Spinal cord (tissue), 10 donors: ENCODE measurements at places on chromosomes 12 and 14.

- no peaks in the 10 kb centered on the region for H3K36me3 ChIP-seq
- H3K4me3 ChIP-seq = no peak overlapping the region
- DNase-seq = no peak
Observed at GRCh38 chr12:65561798-65562382, 262.4 kb upstream of the HMGA2 start.

GRCh38 chr12:96720363-96720705, 186.7 kb upstream of the NEDD1 start:
- no peak overlapping the region for H3K4me3 ChIP-seq
- H3K36me3 ChIP-seq = no peaks in the 10 kb centered on the region
- H3K4me1 ChIP-seq = no peaks in the 10 kb centered on the region
- no peak overlapping the region for H3K27ac ChIP-seq
- no peak for DNase-seq
- no peaks in the 10 kb centered on the region for H3K27me3 ChIP-seq

DNA sequence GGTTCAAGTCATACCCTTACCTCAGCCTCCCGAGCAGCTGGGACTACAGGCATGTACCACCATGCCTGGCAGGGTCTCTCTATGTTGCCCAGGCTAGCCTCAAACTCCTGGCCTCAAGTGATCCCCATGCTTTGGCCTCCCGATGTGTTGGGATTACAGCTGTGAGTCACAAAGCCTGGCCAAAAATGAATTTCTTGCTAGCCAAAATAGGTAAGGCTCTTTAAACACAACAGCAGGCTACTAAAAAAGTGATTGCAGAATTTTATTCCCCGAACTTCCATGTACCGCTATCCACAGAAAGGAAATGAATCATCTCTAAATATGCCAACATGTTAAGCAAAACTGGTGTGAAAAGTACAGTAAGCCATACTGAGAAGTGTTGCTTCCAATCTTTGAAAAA, 50.6 kb downstream of the WDHD1 start:
- H3K27me3 ChIP-seq = no peaks in the 10 kb centered on the region
- H3K4me3 ChIP-seq = no peak overlapping the region
- DNase-seq = no peak
- H3K4me1 ChIP-seq = no peaks in the 10 kb centered on the region
- H3K36me3 ChIP-seq = no peaks in the 10 kb centered on the region
- no peak overlapping the region for H3K27ac ChIP-seq

- no peaks in the 10 kb centered on the region for H3K36me3 ChIP-seq
- no peaks in the 10 kb centered on the region for H3K27me3 ChIP-seq
- peaks cover 13% of the 10 kb centered on the region for H3K4me1 ChIP-seq
- H3K27ac ChIP-seq = peak within 1 kb of the TSS; percentile 57
Observed at GRCh38 chr14:58152014-58152857, at the start of gene ARMH4. Gene ARMH4, minus strand, starts transcription at chr14:58152213. Its CDS starts 12,855 bp downstream, at chr14:58139358.

DNA sequence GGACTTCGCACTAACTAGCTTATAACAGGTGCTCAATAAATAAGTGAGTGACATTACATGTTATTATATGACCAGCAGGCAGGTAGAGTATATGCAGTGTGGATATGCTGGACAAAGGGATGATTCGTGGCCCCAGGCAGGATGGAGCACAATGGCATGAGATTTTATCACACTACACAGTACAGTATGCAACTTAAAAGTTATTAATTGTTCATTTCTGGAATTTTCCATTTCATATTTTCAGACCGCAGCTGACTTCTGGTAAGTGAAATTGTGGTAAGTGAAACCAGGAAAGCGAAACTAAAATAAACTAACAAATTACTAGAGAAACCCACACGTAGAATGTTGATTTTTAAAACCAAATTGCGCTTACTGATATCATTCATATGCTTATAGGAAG, 3.3 kb downstream of the PARP11 start:
- no peak overlapping the region for H3K4me3 ChIP-seq
- H3K27ac ChIP-seq = no peak overlapping the region
- H3K27me3 ChIP-seq = no peaks in the 10 kb centered on the region
- DNase-seq = no peak
- no peaks in the 10 kb centered on the region for H3K4me1 ChIP-seq
- no peaks in the 10 kb centered on the region for H3K36me3 ChIP-seq

DNA sequence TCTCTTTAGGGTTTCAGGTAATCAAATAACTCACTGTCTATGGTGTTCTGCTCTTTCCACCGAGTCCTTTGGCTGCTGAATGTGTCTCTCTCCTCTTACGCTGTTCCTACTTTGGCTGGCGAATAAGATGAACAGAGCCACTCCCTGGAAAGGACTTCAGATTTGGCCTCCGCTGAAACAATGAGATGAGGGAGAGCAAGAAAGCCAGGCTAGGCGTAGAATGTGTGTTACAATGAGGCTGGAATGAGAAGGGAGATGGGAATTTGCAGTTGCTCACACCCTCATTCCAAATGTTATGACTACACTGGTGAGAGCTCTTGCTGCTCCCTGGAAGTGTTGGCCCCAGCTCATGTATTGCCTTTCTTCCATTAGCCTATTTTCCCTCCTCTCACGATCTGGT, at the start of gene MFAP5:
TSS of gene MFAP5 (minus strand) at position 234 of the 400 bp plus-strand sequence. CDS start 722 bp downstream, outside the sequence.
- no peaks in the 10 kb centered on the region for H3K36me3 ChIP-seq
- peak within 1 kb of the TSS; percentile 22 for H3K27ac ChIP-seq
- peak within 1 kb of the TSS; percentile 2 for H3K4me3 ChIP-seq
- peak; percentile 42 for DNase-seq
- no peaks in the 10 kb centered on the region for H3K4me1 ChIP-seq

DNA sequence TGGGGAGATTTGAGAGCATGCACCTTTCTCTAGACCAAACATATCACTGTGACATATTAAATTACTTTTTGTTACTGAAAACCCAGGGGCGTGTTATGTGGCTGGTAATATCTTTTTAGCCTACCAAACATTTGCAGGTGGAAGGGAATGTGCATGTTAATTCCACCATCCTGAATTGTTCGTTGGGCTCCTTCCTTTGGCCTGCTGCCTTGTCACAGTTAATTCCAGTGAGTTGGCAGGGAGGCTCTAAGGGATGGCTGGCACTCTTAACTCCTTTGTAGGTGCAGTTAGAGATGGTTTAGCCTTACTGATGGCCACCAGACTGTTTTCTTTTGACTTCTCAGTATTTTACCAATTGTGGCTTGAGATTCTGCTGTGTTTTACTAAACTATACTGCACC, 64.5 kb downstream of the DIP2B start:
- no peaks in the 10 kb centered on the region for H3K36me3 ChIP-seq
- no peaks in the 10 kb centered on the region for H3K27me3 ChIP-seq
- H3K4me1 ChIP-seq = peaks cover 4% of the 10 kb centered on the region

DNA sequence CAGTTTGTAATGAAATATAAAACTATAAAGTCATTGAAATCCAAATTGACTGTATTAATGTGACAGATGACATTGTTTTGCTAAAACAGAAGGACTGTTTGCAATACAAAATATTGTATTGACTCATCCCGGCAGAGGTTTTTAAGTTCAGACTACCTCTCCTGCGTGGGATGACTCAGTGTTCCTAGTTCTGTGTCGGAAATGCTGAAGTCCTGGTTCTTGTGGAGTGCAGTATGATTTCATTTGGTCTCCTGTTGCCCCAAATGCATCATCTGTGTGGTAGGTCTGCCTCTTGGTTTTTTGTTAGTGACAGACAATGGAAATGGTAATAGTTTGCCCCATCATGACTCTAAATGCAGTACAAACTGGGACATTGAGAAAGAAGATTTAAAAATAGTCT, 27.8 kb downstream of the PELI2 start:
- H3K4me3 ChIP-seq = no peak overlapping the region
- no peaks in the 10 kb centered on the region for H3K27me3 ChIP-seq
- H3K36me3 ChIP-seq = no peaks in the 10 kb centered on the region
- peaks cover 8% of the 10 kb centered on the region for H3K4me1 ChIP-seq
- no peak for DNase-seq
- H3K27ac ChIP-seq = no peak overlapping the region

GRCh38 chr14:35416108-35416750, 11.7 kb upstream of the NFKBIA start:
- DNase-seq = no peak
- H3K27me3 ChIP-seq = no peaks in the 10 kb centered on the region
- peaks cover 3% of the 10 kb centered on the region for H3K4me1 ChIP-seq
- H3K4me3 ChIP-seq = no peak overlapping the region
- no peaks in the 10 kb centered on the region for H3K36me3 ChIP-seq

DNA sequence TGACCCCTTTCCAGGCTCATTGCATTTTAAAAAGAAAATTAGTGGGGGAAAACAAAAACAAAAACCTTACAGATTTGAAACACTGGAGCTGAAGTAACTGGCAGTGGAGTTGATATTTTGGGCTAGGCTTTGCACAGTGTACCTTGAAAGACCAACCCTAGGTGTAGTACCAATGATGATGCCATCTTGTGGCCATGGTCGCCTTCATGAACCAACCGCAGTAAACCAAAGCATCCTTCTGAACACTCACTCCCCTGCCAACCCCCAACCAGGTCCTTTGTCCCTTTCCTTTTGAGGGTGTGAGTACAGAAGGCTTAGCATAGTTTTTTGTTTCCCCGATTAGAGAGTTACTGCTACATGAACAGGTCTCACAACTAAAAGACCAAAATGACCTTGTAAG, 5.9 kb downstream of the TOMM20L start:
- no peaks in the 10 kb centered on the region for H3K27me3 ChIP-seq
- no peaks in the 10 kb centered on the region for H3K4me1 ChIP-seq
- no peak for DNase-seq
- H3K27ac ChIP-seq = no peak overlapping the region
- H3K36me3 ChIP-seq = no peaks in the 10 kb centered on the region

- H3K36me3 ChIP-seq = no peaks in the 10 kb centered on the region
- H3K27ac ChIP-seq = no peak overlapping the region
- no peaks in the 10 kb centered on the region for H3K4me1 ChIP-seq
- H3K27me3 ChIP-seq = no peaks in the 10 kb centered on the region
Observed at GRCh38 chr14:81066672-81067071, 111.3 kb downstream of the TSHR start.

DNA sequence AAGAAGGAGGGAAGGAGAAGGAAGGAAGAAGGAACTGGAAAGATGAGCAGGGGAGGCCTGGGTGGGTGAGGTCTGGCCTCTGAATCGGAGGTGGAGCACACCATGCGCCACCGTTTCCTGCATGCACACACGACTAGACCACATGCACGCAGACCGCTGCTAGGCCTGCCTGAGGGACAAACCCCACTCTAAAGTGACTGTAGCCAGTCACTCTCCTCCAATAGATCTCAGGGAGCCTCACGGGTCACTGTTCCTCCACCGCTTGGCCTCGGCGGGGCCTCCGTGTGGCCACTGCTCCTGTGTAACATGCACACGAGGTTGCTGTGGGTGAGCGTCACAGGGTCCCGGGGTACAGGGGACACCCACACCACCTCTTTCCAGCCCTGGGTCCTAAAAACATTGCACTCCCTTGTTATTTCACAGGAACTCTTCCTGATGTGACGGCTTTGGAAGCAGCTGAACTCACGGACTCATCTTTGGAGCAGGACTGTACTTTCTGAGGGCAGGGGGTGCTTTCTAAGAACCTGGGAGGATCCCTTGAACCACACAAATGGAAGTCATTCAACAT, 17.6 kb upstream of the CEBPE start:
- DNase-seq = no peak
- no peak overlapping the region for H3K27ac ChIP-seq
- H3K27me3 ChIP-seq = no peaks in the 10 kb centered on the region
- no peaks in the 10 kb centered on the region for H3K4me1 ChIP-seq

DNA sequence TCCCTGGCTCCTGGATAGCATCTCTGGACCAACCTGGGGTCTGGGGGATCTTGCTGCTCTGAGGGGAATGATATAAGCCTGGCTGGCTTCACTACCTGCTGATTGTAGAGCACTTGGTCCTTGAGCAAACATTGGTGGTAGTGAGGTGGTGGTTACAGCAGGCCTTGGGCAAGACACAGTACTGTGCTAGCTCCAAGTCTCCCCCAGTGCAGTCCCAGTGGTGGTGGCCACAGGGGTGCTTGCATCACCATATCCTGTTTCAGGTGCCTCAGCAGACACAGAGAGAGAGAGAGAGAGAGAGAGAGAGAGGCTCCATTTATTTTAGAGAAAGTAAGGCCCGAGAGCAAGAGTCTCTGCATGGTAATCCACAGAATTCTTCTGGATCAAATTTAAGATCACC, 186.3 kb downstream of the MYRFL start:
- H3K4me3 ChIP-seq = no peak overlapping the region
- DNase-seq = no peak
- H3K27ac ChIP-seq = no peak overlapping the region
- H3K36me3 ChIP-seq = no peaks in the 10 kb centered on the region

DNA sequence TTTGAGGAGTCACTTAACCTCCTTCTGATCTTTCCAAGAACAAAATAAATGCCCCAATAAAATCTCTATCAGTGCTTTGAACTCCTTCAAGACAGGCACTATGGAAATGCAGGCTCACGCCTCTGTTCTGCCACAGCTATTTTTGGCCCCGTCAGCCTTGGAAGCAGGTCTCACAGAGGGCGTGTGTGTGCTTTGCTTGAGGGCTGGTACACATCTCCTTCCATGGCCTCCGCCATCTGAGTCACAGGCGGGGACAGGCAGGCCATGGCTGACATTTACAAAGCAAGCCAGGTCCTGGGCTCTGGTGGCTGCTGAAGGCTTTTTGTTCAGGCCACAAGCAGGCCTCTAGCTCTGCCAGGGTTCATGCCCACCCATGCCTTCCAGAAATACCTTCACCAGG, 16.0 kb downstream of the PRIMA1 start:
- H3K4me1 ChIP-seq = no peaks in the 10 kb centered on the region
- no peak overlapping the region for H3K4me3 ChIP-seq
- H3K36me3 ChIP-seq = peaks cover 17% of the 10 kb centered on the region
- H3K27ac ChIP-seq = no peak overlapping the region
- DNase-seq = no peak
- H3K27me3 ChIP-seq = no peaks in the 10 kb centered on the region

DNA sequence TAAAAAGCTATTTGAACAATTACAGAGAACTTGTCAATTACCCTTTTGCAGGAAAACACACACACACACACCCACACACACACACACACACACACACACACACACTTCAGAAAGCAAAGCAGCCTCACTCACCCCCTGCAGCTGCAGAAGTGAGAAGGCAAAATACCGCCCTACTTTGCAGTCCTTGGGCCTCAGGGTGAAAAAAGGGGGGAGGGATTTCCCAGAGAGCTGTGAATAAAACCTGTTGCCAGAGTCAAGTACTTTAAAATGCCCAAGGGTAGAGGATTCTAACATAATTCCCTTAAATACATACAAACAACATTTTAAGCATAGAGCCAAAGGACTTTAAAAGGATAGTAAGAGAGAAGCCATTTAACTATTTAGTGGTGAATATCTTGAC, 285.9 kb downstream of the MDGA2 start:
- no peak overlapping the region for H3K4me3 ChIP-seq
- H3K4me1 ChIP-seq = no peaks in the 10 kb centered on the region
- no peaks in the 10 kb centered on the region for H3K27me3 ChIP-seq
- DNase-seq = peak; percentile 62

- H3K27ac ChIP-seq = peak overlapping the region; percentile 94
- no peak for DNase-seq
- H3K36me3 ChIP-seq = peaks cover 24% of the 10 kb centered on the region
- peak overlapping the region; percentile 100 for H3K4me3 ChIP-seq
- H3K4me1 ChIP-seq = peaks cover 20% of the 10 kb centered on the region
Observed at GRCh38 chr12:56119361-56119796, 1.3 kb downstream of the ZC3H10 start.

GRCh38 chr12:64042911-64043310, 179.2 kb downstream of the KICS2 start:
- DNase-seq = peak; percentile 21
- H3K4me3 ChIP-seq = no peak overlapping the region
- H3K4me1 ChIP-seq = no peaks in the 10 kb centered on the region
- H3K36me3 ChIP-seq = no peaks in the 10 kb centered on the region
